Stimulated activated CD4-positive, alpha-beta T cell treated with anti-CD3 and anti-CD28 coated beads, Interleukin-1b, Interleukin-23, amount 100 ng/mL, for 1 hour (primary cell): ENCODE measurements at places on chromosomes 6 and 20.

- no peak for DNase-seq
These were observed 130.4 kb upstream of the PROKR2 start for GRCh38 chr20:5447188-5447587.

- no peak for DNase-seq
These were observed 343.6 kb downstream of the FRK start for GRCh38 chr6:115717062-115717461.

DNA sequence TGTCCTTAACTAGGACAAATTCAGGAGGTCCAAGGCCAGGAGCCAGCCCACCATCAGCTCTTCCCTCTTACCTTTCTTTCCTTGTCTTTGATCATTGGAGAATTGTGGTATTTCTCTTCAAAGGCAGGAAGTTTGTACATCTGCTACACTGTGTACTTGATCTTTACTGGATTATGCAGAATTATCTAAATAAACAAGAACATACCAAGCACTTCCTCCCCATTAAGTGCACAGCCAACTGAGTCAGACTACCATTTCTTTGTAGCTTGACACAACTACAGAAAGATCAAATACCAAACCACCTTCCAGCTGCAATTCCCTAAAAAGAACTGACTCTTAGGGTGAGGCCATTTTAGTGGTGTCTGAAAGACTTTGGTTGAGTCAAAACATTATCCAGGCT, 195.1 kb downstream of the HDGFL1 start:
- no peak for DNase-seq

DNA sequence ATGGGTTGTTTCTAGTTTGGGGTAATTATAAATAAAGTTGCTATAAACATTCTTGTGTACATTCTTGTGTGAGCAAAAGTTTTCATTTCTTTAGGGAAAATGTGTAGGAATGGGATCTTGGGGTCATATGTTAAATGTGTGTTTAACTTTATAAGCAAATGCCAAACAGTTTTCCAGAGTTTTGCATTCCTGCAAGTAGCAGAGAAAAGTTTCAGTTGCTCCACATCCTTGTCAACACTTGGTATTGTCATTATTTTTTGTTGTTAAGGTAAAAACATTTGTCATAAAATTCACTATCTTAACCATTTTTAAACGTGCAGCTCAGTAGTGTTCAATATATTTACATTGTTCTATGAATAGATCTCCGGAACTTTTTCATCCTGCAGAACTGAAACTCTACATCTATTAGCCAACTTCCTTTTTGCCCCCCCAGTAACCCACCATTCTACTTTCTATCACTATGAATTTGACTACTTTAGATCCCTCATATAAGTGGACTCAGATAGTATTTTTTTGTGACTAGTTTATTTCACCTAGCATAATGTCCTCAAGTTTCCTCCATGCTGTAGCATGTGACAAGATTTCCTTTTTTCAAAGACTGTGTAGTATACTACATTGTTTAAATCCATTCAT, 48.4 kb downstream of the PHACTR2 start:
- no peak for DNase-seq

GRCh38 chr6:162379757-162380409, 347.7 kb downstream of the PRKN start:
- no peak for DNase-seq

DNA sequence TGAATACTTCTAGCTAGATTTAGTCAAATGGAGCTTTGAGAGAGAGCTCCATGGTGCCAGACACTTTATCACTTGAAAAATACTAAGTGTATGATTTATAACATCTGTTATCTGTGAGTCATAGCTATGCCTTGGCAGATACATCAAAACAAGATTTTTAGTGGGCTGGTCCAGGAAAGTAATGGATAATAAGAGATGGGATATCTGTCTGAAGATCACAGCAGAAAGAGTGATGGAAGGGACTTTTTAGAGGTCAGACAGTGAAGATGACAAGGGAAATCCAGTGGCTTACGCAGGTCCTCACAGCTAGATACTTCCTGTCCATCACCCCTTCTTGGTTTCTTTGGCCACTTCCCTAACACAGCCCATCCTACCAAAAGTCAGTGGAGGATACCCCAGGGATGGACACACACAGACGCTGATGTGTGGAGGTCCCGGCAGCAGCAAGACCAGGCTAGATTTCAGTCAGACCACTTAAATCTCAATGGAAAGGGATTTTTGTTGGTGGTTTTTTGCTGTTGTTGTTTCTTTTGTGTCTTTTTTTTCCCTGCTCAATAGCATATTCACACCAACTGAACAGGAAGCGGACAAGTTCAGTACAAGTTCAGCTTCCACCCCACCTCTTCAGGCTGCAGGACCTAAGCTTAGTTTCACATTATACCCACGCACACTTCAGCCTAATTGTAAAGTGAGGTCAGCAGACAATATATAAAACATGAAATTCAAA, 209.3 kb downstream of the ALDH8A1 start:
- no peak for DNase-seq

DNA sequence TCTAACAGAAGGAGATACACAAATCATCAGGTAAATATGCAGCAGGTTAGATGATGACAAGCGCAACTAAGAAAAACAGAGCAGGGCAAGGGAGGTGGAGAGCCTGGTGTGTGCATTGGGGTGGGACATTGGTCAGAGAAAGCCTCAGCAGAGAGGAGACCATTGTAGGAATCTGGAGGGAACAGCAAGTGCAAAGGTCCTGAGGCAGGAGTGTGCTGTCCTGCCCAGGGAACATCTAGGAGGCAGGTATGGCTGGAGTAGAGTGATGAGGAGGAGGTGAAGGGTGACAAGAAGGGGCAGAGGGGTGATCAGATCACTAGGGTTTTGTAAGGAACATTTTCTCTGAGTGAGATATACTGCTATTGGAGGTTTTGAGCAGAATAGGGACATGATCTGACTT, 90.1 kb downstream of the NCR2 start:
- DNase-seq: no peak

DNA sequence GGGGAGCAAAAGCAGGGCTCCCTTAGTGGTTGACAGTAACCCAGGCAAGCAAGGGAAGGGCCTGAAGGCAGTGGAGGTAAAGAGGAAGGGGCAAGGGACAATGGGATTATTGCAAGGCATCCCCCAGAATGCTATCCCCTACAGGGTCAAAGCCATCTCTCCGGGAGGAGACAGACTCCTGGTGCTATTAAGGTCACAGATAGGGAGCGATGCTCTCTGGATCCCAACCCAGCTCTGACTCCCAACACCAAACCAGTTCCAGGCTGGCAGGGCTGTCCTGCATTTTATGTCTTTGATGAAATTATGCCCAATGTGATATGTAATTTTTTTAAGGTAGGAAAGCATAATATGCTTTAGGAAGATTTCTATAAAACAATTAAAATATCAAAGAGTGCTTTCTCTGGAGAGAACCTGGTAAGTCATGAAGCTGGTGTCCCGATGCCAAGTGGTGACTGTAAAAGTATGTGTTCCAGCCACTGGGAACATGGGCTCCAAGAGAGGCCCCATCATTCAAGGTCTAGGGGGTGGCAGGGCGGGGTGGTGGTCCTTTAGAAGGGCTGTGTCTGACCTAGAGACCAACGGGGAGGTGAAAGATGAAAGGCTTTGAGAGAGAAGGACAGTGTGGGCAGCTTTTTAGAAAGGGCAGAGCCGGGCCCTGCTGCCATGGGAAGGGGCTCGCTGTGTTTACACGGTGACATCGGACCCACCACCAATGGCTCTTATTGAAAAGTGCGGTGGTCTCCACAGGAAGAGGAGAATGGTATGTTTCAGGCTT, 276.5 kb downstream of the CDC5L start:
- DNase-seq: no peak
